ENCODE measurements at places on chromosomes 1 and 21. TPM values are rescaled to one million over a fixed set of nuclear protein-coding genes. Genes with fewer than 3 reads are reported as not detected.

Gene CLCA4
- total RNA-seq: not detected

Gene TEX38
- total RNA-seq: not detected

Gene CFAP141
- total RNA-seq: 2.8 TPM

Gene UMODL1
- total RNA-seq: 0.50 TPM

Gene FMO4
- total RNA-seq: 5.9 TPM

Gene PTPRF
- total RNA-seq: 176 TPM

Gene RIPPLY3
- total RNA-seq: 0.44 TPM

Gene TMCO2
- total RNA-seq: not detected

Gene OLFM3
- not detected for total RNA-seq

Gene IGSF9
- 2.0 TPM for total RNA-seq

Gene CATSPERE
- 1.7 TPM for total RNA-seq

Gene AMPD2
- total RNA-seq: 55.9 TPM

Gene RGS4
- total RNA-seq: 0.89 TPM

Gene SLC22A15
- total RNA-seq: 26.8 TPM

Gene AGTRAP
- 64.5 TPM for total RNA-seq

Gene MEGF6
- 57.1 TPM for total RNA-seq

Gene EPHA2
- 20.4 TPM for total RNA-seq

Gene FAM151A
- not detected for total RNA-seq

Gene VWA5B1
- 0.30 TPM for total RNA-seq

Gene SPRR2A
- total RNA-seq: not detected

Gene AGT
- 0.86 TPM for total RNA-seq
